Memory B cell (primary cell): ENCODE measurements at places on chromosomes 2 and 18.

GRCh38 chr2:217081799-217082198 lies 221.9 kb upstream of the TNP1 start:
- peaks cover 5% of the 10 kb centered on the region for H3K27me3 ChIP-seq
- H3K4me3 ChIP-seq: no peak overlapping the region
- no peaks in the 10 kb centered on the region for H3K4me1 ChIP-seq
- no peaks in the 10 kb centered on the region for H3K36me3 ChIP-seq
- no peak for DNase-seq

DNA sequence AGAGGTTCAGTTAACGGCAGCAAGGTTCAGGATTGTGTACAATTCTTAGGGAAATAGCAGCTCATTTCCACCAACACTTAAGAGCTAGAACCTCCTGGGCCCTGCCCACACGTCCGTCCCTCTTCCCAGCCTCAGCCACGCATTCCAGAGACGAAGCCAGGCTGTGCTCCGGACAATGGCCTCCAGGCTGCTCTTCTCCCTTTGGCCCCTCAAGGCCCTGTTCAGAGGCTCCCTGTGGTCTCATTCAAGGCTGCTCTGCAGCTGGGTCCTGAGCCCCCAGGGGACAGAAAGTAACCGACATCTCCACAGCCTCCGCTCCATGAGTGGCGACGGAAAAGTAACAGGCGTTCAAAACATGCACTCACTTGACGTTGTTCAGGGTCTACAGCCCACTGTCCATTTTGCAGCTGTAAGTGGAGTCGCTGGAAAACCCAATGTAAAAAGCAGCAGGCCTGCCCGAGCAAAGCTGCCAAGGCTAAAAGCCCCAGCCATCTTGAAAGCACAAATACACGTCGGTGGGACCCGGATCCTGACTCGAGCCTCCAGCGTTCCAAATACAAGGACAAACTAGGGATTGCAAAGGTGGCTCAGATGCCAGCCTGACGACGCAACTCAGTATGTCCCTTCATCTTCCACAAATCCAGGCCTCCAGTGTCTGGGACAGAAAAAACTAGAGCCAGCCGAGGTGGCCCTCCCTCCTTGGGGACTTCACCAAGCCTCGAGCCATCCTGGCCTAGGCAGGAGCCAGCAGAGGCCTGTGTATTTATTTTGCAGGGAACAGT lies 76.9 kb downstream of the NDUFA10 start:
- H3K4me1 ChIP-seq: peaks cover 4% of the 10 kb centered on the region
- H3K27me3 ChIP-seq: no peaks in the 10 kb centered on the region
- peaks cover 12% of the 10 kb centered on the region for H3K36me3 ChIP-seq
- H3K27ac ChIP-seq: no peak overlapping the region

GRCh38 chr2:235467588-235467987 lies 26.3 kb upstream of the AGAP1 start:
- H3K27ac ChIP-seq: no peak overlapping the region
- peaks cover 3% of the 10 kb centered on the region for H3K27me3 ChIP-seq
- no peaks in the 10 kb centered on the region for H3K4me1 ChIP-seq
- no peak overlapping the region for H3K4me3 ChIP-seq

- H3K4me1 ChIP-seq: no peaks in the 10 kb centered on the region
- no peaks in the 10 kb centered on the region for H3K27me3 ChIP-seq
- peaks cover 12% of the 10 kb centered on the region for H3K36me3 ChIP-seq
Observed at GRCh38 chr2:199933466-199933865, 21.8 kb downstream of the TYW5 start.
